Stimulated activated CD8-positive, alpha-beta memory T cell treated with anti-CD3 and anti-CD28 coated beads, Interleukin-15, amount 100 ng/mL, for 48 hours (primary cell): ENCODE measurements at places on chromosomes 6 and 20.

DNA sequence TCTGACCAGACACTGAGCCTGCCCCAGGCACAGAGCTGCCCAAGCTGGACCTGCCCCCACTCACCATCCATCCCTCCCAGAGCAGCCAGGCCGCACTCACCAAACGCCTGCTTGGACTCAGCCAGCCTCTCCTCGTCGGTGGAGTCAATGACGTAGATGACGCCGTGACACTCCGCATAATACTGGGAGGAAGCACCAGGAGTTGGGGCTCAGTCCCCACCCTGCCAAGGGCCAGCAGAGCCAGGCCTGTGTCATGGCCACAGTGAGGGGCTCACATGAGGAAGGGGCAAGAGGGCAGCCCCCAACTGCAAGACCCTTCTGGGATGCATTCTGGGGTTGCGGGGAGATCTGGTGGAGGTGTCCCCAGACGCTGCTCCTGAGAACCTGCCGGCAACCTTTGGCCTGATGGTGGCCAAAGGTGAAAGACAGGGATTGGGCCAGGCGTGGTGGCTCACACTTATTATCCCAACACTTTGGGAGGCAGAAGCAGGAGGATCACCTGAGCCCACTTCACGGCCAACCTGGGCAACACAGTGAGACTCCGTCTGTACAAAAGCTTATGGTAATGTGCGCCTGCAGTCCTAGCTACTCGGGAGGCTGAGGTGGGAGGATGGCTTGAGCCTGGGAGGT, 5.6 kb downstream of the ARFRP1 start:
- DNase-seq = no peak

GRCh38 chr20:38202982-38203293, 37.9 kb upstream of the TGM2 start:
- no peak for DNase-seq

DNA sequence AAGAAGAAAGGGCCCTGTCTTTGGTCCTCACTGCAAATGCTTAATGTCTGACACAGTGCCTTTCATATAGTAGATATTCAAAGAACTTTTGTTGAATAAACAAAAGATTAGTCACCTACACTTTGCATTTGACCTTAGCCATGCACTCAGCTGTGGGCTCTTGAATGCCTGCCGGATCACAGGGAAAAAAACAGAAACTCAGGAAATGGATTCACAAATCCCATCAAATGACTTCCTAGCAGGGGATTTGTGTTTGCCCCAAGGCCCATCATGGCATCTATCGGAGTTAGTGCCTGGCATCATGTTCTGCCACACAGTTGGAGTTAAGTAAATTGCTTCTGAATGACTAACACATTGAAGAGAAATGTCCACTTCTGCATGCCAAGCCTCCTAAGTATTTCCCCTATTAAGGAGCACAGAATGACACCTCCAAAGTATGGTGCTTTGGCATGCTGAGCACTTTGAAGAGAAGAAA, 72.3 kb upstream of the DST start:
- DNase-seq = no peak

- DNase-seq = peak; percentile 42
Observed at GRCh38 chr20:36629719-36630681, 16.0 kb downstream of the SLA2 start.

- DNase-seq = no peak
Observed at GRCh38 chr6:16333580-16333979, 95.2 kb downstream of the GMPR start.

DNA sequence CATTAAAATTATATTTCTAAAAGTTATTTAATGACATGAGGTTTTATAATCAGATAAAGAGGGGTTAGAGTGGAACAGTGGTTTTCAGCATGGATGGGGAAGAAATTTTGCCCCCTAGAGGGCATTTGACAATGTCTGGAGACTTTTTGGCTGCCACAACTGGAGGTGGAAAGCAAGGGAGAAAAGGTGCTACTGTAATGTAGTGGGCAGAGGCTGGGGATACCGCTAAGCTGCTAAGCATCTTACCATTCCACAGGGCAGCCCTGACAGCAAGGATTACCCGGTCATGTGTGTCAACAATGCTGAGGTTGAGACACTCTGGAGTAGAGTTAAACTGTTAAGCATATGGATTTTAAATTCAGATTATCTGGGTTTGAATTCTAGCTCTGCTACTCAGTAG, 52.9 kb upstream of the FABP7 start:
- no peak for DNase-seq

DNA sequence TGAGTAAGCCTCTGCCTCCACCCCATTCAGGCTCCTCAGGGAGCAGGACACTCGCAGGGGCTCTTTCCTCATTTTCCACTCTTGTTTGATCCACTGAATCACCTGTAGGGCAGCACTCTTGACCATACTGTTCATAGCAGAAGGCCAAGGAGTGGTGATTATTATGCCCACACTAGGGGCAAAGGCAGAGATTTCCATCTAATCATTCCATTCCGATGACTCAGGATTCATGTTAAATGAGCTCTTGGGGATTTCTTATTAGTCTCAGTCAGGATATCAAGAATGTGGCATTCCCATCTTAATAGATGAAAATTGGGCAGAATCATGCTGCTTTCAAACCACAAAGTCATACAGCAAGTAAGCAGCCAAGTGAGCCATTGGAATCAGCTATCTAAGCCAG, 101.9 kb upstream of the MOCS1 start:
- no peak for DNase-seq

- DNase-seq = no peak
Observed at GRCh38 chr20:56986476-56986875, 280.0 kb downstream of the BMP7 start.

GRCh38 chr20:8523684-8524083, 391.6 kb downstream of the PLCB1 start:
- DNase-seq = no peak

DNA sequence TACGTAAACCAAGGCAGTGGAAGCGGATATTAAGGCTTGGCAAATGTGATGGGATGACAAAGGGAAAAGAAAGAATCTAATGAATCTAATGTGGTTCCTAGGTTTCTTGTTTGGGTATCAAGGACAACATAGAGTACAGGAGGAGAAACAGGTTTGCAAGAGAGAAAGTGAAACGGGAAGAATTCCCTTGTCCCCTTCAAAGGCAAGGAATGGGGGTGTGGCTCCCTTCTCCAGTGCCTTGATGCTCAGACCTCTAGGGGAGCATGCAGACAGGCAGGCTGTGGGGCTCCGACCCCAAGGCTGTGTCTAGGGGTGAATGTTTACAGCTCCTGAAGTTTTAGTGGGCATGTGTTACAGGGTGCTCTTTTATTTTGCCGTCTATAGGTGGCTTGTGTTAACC, 317.5 kb upstream of the HSF2 start:
- no peak for DNase-seq

GRCh38 chr6:38184585-38185080, 365.1 kb downstream of the ZFAND3 start:
- DNase-seq = no peak
